ENCODE measurements at places on chromosomes 11 and 22. TPM values are rescaled to one million over a fixed set of nuclear protein-coding genes. Genes with fewer than 3 reads are reported as not detected.

GRCh38 chr11:122869622-122870021, 12.9 kb upstream of the JHY start:
- no peak for DNase-seq

KCTD14 gene
- 0.36 TPM for polyA plus RNA-seq

DNA sequence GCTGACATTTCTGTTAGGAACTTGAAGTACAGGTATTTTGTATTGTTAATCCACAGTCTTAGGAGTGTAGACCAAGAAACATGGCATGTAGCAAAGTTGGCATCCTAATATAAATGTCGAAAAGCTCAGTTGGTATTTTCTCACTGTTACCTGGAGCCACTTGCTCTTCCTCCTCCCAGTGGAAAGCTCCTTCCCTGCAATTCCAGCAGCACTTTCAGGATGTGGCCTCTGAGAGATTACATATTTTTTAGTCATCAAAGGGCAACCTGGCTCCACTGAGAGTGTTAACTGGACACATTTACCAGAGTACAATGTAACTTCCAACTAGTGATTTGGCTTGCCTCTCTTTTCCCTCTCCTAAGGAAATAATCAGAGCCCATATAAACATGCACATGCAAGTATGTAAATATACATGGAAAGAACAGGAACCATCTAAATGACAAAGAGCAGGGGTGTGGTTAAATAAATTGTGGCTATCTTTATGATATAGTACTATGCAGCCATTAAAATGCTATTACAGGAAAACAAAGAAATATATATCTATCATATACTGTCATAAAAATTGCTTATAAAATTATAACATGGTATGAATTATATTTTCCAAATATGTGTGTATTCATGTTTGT, 14.3 kb upstream of the EED start:
- no peak for DNase-seq

DNA sequence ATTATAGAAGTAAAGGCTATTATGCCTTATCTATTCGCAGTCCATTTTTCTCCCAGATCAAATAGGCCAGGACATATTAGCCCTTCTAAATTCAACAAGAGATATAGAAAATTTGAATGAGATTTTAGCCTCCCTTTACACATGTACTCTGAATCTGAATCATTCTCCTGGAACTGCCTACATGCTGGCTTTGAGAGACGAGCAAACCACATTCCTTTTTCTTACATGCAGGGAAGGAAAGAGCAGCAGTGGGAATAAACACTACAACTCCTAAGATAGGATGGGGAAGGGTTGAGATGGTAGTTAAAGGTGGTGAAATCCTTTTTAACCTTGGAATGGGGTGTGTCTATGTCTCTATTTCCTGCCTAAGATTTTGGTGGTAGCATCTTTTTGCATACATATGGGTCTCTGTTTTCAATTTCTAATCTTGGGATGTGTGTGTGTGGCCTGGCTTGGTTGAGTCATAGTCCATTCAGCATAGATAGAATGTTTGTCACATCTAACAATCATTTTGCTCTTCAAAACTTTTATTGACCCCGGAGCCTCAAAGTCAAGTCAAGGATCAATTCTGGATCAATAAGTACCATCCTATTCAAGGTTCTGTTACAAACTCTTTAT, 11.1 kb upstream of the OOSP2 start:
- DNase-seq: no peak

DNA sequence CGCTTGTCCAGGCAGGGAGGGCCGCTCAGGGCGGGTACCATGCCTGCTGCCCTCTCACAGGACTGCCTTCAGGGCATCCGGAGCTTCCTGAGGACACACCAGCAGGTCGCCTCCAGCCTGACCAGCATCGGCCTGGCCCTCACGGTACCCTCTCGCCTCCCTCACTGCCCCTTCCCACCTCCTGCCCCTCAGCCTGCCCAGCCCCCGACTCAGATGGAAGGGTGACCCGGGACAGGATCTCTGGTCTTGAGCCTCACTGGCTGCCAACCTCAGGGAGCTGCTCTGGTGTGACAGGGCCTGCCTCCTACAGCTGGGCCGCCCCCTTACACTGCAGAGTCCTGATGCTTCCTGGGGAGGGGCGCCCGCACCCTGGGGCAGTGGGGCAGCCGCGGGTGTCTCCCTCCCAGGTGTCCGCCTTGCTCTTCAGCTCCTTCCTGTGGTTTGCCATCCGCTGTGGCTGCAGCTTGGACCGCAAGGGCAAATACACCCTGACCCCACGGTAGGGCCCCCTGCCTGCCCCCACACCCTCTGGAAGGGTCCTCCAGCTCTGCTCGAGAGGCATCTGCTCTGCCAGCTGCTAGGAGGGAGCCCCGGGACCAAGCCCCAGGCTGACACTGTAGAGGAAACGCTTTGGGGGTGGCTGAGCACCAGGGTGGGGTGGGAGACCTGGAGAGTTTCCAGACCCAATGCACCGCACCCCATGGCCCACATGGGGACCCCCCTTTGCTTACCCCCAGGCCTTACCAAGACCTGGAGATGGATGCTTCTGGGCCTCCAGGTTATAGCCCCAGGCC, 14.6 kb downstream of the TSPAN32 start:
- peak; percentile 74 for DNase-seq

GRCh38 chr11:119371778-119372182, 9.7 kb downstream of the USP2 start:
- DNase-seq: peak; percentile 64

DNA sequence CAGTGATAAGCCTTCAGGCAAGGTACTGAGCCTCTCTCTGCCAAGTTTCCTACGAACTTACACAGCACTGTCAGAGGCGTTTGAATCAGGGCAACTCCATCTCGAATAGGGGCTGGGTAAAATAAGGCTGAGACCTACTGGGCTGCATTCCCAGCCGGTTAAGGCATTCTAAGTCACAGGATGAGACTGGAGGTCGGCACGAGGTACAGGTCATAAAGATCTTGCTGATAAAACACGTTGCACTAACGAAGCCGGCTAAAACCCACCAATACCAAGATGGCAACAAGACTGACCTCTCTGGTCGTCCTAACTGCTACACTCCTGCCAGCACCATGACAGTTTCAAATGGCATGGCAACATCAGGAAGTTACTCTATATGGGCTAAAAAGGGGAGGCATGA, 20.4 kb upstream of the POGLUT3 start:
- DNase-seq: no peak

- no peak for DNase-seq
These were observed 11.7 kb downstream of the RASD2 start for GRCh38 chr22:35552196-35552842.

F2 gene
- polyA plus RNA-seq: not detected

DNA sequence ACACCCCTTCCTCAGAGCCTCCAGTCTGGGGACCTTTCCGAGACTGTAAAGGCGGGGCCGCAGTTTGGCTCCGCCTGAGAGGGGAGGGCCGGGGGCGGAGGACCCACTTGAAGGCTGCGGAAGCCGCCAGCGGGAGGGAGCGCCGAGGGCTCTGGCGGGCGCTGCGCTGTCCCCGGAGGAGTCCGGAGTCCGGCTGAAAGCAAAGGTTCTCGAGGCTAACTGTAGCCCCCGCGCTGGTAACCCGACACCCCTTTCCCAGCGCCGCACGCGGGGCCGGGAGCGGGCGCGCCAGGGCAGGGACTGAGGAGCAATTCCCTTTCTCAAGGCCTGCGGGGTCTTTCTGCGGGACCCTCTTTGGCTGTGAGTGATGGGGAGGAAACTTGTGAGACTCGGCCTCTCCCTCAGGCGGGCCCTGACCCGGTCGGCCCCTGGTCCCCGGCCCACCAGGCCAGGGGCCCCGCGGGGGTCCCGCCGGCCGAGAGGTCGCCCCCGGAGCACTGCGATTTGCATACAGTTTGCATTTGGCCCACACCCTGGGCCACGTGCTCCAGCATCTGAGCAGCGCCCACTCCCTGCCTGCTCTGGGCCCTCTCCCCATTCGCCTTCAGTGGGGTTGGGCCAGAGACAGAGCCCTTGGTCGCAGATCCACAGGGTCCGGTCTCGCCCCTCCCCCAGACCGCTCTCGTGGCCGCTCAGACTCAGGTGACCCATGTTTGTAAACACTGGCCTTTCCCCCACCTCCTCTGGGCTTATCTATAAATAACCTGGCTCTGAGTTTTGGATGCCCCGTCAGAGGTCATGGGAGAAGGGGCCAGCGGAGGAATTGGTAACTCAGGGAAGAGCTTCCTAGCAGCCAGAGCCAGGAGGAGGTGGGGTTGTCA, 519 bp upstream of the ART5 start:
- peak; percentile 95 for DNase-seq

OSBP2 gene
- 7.8 TPM for polyA plus RNA-seq

DNA sequence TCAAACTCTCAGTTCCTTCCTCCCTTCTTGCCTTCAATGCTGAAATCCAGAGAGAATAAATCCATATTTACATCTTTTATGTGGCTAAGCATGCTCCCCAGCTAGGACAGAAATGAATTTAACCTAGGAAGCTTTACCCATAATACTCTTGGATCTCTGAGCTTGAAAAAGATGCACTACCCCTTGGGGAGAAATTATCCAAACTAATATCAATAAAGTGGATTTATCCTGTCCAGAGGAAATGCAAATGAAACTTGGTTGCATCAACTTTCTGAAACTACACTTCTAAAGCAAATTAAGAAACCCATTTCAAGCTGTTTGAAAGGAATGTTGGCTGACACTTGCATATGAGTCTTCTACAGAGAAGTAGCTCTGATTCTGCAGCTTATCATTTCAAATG, 347.9 kb downstream of the TTC28 start:
- no peak for DNase-seq

- no peak for DNase-seq
These were observed 9.7 kb upstream of the TXNRD2 start for GRCh38 chr22:19951346-19951745.

TXNRD2 gene
- 32.9 TPM for polyA plus RNA-seq

GRCh38 chr11:121538054-121538453, 85.3 kb upstream of the SORL1-AS1 start:
- DNase-seq: no peak

DNA sequence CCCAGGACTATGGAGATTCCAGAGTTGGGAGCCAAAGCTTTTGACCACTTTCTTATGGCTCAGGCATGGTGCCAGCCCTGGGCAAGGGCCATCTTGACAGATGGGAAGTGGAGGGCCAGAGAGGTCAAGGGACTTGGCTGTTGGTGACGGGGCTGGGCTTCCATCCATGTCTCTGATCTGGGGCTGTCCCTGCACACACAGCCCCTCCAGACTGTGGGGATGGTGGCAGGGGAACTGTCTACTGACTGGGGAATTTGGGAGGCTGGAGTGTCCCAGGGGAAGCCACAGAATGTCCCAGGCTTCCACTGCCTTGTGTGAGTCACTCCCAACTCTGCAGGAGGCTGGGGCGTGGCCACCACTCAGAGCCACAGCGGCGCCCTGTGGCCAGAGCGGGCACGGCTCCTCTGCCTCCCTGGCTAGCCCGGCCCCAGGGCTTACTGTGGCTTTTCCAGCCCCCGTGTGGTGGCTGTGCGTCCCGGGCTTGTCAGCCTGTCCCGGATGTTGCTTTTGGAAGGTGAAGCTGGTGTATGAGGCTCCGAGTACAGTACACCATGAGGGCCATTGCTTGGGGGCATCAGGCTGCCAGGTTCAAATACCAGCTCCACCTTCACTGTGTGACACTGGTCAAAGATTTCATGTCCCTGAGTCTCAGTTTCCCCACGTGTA, 19.6 kb downstream of the C22orf23 start:
- peak; percentile 96 for DNase-seq

DNA sequence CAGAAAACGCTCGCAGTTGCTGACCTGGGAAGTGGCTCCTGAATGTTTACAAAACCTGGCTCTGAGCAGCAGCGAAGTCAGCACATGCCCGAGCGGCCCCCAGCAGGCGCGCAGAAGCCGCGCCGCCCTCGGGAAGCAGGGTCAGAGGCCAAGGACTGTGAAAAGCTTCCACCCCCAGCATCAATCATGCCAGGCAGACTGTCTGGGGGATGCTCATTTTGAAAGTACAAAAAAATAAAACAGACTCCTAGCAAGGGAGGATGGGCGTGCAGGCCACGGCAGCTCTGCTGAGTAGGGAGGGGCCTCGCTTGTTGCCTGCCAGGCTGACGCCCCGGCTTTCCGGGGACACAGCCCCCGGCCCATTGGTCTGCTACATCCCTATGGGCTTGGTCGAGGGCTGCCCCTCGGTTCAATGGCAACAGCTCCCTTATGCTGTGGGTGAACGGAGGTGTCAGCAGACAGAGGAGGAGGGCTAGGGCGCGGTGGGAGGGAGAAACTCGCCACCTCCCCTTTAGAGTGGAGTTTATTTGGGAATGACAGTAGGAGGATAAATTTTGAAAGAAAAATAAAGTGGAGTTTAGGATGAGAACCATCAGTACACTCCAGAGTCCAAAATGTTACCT, 37.7 kb upstream of the GNB1L start:
- DNase-seq: peak; percentile 52

- peak; percentile 64 for DNase-seq
These were observed 24.7 kb downstream of the LAYN start for GRCh38 chr11:111565114-111565720.

CBLIF gene
- not detected for polyA plus RNA-seq

DNA sequence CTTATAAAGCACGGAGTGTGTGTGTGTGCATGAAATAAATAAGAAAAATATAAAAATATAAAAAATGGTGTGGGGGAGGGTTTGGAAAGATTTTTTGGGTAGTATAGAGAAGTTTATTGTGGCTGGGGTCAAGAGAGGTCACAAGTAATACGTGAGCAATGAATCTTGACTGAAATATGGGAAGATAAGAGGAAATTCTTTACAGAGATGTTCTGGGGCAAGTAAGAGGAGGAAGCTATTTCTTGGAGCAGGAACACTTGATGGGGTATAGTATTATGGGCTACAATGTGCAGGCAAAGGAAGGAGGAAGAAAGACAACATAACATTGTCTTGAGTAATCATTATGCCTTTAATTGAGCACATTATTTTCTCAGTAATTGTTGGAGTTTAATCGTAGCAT, 2.1 kb downstream of the HBD start:
- DNase-seq: no peak

DNA sequence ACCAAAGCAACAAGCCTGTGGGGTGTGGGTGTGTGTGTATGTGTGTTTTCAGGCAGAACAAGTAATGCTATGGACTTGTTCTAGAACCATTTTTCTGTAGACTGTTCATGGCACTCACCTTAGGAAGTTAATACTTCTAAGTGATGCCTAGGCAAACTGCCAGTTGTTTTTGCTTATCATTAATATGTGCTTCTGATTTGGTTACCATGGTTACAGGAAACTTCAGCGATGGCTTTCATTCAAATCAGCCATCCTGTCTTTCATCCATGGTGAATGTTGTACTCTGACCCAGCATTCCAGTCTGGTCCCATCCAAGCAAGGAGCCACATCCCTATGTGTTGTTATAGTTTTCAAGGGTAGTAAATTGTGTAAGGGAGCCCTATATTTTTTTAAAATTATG, 49.8 kb upstream of the ARHGAP20 start:
- no peak for DNase-seq

OR8G1 gene
- polyA plus RNA-seq: not detected

TECTA gene
- 2.1 TPM for polyA plus RNA-seq
